ENCODE measurements at places on chromosomes 5 and 9.

GRCh38 chr5:37002176-37002751, 125.7 kb downstream of the NIPBL start:
- no peak for DNase-seq

DNA sequence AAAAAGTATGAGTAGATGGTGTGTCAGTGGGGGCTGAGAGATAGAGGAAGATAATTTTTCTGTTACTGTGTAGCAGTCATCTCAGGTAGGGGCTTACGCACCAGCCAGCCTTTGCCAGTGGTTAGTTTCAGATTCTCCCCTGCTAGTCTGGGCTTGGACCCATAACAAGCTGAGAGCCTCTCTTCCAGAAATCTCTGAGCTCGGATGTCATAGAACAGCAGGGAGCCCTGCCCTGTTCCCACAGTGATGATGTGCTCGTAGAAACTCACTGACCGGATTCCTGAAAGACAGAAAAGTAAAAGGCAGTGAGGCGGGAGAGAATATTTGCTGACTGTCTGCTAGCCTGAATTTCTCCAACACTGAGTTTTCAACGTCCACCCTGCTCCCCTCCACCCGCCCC, 37.2 kb downstream of the DCAF12 start:
- DNase-seq: no peak

DNA sequence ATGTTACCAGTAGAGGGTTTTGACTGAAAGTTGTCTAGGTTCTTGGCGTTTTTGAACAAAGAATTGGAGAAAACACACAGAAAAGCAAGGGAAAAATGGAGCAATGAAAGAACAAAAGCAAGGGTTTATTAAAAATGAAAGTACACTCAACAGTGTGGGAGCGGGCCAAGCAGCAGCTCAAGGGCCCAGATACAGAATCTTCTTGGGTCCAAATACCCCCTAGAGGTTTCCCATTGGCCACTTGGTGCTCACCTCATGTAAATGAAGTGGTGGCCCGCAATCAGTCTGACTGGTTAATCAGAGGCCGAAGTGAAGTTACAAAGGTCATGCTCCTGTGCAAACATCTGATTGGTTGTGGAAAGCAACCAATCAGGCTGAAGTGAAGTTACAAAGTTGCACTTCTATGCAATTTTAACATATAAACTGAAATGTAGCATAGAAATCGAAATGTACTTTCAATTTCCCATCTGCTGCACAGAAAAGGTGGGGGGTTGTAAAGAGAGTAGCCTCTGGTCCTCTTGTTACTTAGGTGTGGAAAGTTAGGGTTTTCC, 1.9 kb upstream of the GM2A start:
- no peak for DNase-seq

GRCh38 chr9:98882569-98882923, 61.2 kb upstream of the COL15A1 start:
- no peak for DNase-seq

DNA sequence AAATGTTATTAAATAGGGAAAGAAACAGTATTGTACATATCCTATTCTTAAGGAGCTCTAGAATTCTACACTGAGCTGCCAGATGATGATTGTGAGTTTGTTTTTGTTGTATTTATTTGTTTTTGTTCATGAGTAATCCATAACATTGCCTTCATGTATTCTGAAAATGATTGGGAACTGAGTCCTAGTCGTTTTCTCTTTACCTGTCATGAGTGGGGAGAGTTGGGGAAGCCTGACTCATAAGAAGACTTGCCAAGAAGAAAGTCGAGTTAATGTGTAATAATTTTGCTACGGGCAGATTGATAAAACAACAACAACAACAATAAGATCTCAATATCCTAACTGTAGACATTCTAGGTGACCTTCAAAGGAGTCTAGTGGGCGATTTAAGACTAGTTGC, 103.8 kb downstream of the ANKRD55 start:
- no peak for DNase-seq

- peak; percentile 97 for DNase-seq
Observed at GRCh38 chr5:73204332-73204731, 31.3 kb downstream of the TMEM174 start.

GRCh38 chr9:113152699-113153098, 1.9 kb downstream of the SLC31A2 start:
- no peak for DNase-seq

DNA sequence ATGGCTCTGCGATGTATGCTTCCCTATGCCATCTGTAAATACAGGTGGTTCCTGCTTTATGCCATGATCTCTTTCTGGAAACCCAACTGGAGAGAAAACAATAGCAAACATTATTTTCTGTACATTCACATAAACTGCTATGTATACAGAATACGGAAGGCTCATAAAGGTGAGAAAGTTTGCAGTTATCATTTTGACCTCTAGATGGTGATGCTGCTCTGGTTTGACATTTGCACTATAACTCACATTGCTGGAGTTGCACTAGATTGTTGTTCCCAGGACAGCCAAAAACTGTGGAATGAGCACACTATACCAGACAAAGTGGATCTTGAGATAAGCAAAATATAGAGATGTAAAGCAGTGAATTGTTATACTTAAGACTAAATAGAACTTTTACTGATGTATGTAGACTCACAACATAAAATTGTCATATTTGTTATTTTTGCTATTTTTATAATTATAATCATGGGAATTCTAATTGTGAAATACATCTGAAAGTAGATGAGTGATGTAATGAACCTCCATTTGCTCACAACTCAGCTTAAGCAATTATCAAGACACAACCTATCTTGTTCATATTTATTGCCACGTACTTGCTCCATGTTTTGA, 246.5 kb downstream of the PTPRD start:
- peak; percentile 3 for DNase-seq

DNA sequence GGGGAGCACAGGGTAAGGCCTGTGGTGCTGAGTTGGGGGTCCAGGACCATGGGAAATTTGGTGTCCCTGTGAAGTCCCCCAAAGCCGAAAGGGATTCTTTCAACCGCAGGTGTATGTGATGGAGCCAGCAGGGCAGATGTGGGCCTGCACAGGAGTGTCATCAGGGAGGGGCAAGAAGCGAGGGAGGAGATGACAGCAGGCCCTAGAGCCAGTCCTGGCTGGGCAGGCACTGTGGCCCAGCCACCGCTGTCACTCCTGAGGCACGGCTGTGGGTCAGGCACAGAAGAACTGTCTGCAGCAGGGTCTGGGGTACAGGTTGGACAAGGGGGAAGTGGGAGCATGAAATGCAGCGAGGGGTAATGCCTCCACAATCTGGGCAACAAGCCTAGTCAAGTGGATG, 4.8 kb downstream of the HK3 start:
- DNase-seq: no peak

GRCh38 chr9:115127191-115127817, 9.3 kb upstream of the TNC start:
- no peak for DNase-seq

GRCh38 chr9:15837079-15837679, 284.3 kb downstream of the CCDC171 start:
- peak; percentile 33 for DNase-seq

DNA sequence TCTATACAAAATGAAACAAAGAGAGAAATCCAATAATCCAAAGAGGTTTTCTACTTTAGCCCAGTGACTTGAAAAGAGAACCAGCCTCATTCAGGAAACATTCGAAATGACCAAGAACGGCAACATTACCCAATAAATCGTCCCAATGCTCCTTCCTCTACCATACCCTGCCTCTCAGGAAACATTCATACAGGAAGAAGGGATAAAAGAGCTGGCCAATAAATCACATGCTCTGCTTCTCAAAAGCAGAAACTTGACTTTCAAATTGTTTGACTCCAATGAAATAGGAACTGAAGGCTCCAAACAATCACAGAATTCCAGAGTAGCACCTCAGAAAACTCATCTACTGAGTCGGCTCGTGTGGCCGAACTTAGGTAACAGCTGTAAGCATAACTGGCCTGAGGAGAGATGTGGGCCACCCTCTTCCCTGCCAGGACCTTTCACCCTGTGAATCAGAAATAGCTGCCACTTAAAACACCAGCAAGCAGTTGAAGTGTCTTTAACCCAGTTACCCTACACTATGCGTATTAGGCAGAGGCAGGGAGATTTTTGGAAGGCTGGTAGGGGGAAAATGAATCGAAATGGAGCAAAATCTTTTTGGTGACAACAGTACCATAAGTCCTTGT, 14.6 kb downstream of the ARL15 start:
- DNase-seq: peak; percentile 64

DNA sequence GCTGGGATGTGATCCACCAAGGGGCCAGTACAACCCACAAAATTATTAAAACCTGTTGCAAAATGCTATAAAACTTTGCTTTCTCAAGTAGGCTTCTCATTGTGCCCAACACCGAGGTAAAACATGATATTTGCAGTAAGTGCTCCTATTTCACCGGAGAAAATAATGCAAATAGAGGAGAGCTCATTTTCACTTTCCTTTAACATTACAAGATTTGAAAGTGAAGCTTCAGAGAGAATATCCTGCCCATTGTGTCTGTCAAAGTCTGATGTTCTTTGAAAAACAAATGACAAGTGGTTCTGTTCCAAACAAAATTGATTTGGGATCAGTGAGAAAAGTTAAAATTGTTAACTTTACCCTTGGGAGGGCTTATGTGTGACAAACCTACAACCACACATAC, 287.1 kb downstream of the KCNN2 start:
- DNase-seq: no peak

DNA sequence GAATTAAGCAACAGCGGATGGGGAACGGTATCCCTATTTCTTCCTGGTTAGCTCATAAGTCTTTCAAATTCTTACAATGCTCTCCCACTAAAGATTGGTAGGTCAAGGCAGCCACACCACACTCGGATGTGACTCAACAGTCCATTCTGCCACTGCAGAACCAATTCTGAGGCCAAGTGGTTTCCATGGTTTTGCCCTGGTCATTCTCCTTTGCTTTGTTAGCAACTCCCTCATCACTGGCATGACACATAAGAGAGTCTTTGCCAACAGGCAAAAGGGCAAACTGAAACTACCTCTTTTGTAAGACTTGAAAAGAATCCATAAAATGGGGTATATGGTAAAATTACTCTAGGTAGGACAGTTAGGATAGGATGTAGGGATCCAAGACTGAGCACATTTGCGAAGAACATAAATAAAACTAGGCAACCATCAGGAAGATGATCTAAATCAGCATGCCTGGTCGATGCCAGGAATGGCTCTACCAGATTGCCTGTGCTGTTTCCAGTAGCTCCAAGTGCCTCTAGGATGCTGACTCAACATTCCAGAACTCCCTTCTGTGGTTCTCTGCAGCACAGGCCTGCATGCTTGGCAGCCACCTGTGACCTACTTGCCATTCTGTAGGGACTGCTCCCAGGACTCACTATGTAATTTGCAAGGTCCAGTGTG, 105.4 kb downstream of the DCP2 start:
- DNase-seq: no peak

GRCh38 chr9:12874395-12874794, 99.6 kb downstream of the LURAP1L start:
- DNase-seq: no peak

DNA sequence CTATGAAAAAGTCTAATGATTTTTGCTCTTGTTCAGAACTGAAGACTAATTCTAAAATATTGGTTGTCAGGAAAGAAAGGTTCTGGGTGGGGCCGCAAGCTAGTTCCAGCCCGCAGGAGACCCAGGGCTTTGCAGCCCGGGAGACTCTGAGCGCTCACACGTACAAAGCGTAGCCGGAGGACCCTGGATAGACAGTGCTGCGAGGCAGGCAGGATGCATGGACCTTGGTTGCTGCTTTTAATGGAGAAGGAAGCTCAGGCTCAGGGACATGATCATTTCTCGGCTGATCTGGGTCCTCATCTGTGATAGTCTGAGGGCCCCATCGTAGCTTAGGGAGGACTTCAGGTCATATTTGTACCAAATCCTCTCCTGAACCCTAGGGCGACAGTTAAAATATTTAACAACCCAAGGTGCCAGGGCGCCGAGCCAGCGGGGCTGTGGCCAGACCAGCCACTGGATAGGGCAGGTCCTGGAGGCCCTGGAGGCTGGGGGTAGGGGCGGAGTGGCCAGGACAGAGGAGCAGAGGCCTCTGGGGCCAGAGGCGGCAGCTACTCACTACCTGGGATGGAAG, 70.1 kb upstream of the UNC5A start:
- DNase-seq: peak; percentile 15

- DNase-seq: no peak
Observed at GRCh38 chr9:98912450-98912849, 31.3 kb upstream of the COL15A1 start.

- DNase-seq: no peak
Observed at GRCh38 chr5:38515092-38515491, 41.4 kb downstream of the LIFR start.

- no peak for DNase-seq
Observed at GRCh38 chr9:73011181-73011750, 58.4 kb upstream of the ALDH1A1 start.

- no peak for DNase-seq
Observed at GRCh38 chr9:4011054-4011453, 288.8 kb downstream of the GLIS3 start.

GRCh38 chr9:69181908-69182353, 7.9 kb downstream of the TJP2 start:
- no peak for DNase-seq

DNA sequence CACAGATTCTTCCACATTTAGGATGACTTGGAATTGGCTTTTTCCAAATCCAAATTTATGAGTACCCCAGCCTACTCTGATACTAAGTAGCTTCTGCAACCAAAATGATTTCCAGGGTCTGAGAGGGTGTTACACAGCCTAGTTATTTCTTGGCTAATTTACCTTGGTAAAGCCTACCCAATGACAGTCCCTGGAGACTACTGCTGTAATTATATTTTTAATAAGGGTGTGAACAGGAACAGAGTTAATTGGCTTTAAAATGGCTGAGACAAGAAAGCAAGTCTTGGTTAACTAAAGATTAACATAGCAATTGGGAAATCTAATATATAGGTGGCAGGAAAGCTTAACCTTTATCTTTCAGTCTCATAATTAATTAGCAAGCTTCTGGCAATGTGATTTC, 9.3 kb downstream of the PRLR start:
- no peak for DNase-seq

DNA sequence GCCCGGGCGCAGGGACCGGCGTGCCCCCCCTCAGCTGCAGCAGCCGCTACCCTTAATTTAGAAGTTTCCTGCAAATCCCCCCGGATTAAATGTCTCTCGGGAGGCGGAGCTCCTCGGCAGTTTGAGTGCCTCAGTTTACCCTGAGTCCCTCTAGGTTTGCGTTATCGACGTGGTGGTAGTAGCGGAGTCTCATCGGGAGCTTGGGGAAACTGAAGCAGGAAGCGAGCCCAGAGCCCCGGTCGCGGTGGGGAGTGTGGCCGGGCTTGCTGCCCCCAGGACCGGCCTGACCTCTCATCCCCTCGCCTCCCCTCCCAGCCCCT, 529 bp upstream of the TPM2 start:
- DNase-seq: no peak

DNA sequence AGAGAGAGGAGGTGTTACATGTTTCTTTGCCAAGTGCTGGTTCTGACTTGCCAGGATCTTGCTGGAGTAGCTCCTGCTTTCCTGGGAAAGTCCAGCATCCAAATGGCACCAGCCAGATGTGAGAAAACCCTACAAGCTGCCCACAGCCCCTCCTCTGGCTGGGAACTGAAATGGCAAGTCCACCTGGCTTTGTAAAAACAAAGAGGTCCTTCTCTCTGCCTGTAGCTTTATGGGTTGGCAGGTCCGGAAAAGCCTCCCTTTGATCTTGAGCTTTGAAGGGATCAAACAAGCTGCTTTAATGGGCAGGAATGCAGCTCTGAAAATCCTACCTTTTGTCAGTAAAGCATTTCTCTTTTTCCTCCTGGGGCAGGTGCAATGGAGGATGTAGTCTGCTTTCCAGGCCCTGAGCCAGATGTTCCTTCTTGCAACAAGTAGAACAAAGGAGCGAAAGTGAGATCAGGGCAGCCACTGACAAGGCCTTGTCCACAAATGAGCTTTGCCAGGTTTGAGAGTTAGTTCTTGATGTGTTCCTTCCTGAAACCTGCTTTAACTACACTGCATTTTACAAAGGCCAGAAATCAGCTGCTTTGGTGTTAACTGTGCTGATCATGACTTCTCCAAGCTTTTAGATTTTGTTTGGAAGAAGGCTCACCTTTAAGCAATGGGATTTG, 456.7 kb downstream of the ZNF608 start:
- DNase-seq: peak; percentile 79

Measured in NCI-H2029 treated with DMSO at 0.1 percent for 48 hours (cell line).